ENCODE measurements at places on chromosomes 1 and 21.
A peak's percentile ranks its signal among the peaks of the same experiment; 100 is the strongest.

GRCh38 chr1:61152469-61153105, 70.2 kb downstream of the NFIA start:
- no peak for DNase-seq

GRCh38 chr1:151638812-151639211, 27.0 kb downstream of the SNX27 start:
- no peak for DNase-seq

DNA sequence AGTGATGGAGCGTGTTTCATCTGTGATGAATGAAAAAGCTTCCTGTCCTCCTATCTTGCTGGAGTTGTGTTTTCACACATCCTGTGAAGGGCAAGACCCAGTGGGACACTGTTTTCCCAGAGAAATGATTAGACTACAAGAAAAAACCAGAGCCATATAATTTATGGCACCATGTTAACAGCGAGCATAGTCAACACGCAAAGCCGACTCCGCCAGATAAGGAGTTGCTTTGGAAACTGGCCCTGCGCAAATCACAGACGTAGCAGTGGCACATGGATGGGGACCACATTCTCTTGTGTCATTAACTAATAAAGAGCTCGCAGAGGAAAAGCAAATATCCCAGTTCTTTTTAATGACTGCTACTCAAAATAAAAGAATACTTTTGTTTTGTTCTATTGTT, 471.2 kb upstream of the RUNX1 start:
- no peak for DNase-seq

GRCh38 chr1:15954316-15954715, 21.6 kb downstream of the ZBTB17 start:
- DNase-seq = no peak

- DNase-seq = no peak
These were observed 120.4 kb downstream of the SIPA1L2 start for GRCh38 chr1:232509570-232509969.

GRCh38 chr1:205287767-205288559, 33.6 kb downstream of the NUAK2 start:
- DNase-seq = peak; percentile 81

GRCh38 chr1:35202048-35202719, 9.2 kb upstream of the SFPQ start:
- DNase-seq = peak; percentile 67

DNA sequence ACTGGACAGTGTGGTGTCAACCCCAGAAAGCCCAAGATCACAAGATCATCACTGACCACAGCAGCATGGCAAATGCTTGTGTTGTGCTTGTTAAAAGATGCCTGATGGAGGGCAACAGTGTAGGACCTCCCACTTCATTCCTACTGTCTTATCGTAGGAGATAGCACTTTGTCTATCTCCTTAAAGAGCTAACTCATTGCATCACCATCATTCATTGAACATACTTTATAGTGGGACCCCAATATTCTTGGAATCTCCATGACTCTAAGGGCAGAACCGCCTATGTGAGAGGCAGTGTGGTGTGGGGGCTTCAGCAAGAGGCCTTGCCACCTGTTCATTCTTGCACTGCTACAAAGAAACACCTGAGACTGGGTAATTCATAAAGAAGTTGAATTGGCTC, 5.0 kb upstream of the SH2D1B start:
- no peak for DNase-seq

GRCh38 chr1:119266858-119267257, 101.7 kb upstream of the HAO2 start:
- DNase-seq = no peak

GRCh38 chr1:15509586-15509985, 14.4 kb downstream of the CASP9 start:
- DNase-seq = no peak

GRCh38 chr1:187725216-187725615, 896.5 kb downstream of the PLA2G4A start:
- DNase-seq = no peak

- DNase-seq = no peak
These were observed 57.9 kb downstream of the SLAMF6 start for GRCh38 chr1:160465123-160465522.

DNA sequence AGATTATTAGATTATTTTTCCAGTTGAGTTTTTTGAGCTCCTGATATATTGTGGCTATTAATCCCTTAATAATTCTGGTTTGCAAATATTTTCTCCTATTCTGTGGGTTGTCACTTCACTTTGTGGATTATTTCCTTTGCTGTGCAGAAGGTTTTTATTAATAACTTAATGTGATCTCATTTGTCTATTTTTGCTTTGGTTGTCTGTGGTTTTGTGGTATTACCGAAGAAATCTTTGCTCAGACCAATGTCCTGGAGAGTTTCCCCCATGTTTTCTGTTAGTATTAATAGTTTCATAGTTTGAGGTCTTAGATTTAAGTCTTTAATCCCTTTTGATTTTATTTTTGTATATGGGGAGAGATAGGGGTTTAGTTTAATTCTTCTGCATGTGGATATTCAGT, 7.1 kb upstream of the TBX19 start:
- no peak for DNase-seq

- no peak for DNase-seq
These were observed 113.4 kb upstream of the HOOK1 start for GRCh38 chr1:59701376-59701775.

- DNase-seq = no peak
These were observed 7.2 kb downstream of the LMOD1 start for GRCh38 chr1:201939148-201939547.

DNA sequence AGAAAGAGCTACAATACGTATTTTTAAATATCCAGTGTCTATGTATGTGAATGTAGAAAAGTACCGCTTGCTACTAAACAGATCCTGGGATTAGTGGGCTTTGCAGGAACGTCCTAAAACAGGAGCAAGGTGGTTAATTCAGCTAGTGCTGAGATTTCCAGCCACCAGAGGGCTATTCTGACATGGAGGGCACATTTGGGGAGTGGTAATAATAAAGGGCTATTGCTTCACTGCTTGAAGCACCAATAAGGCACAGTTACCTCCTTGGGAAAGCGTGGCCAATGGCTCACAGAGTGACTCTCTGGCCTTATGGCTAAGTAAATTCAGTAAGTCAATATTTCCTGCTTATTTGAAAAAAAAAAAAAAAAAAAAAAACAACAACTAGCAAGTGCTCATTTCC, 152.4 kb downstream of the GABPA start:
- DNase-seq = no peak

DNA sequence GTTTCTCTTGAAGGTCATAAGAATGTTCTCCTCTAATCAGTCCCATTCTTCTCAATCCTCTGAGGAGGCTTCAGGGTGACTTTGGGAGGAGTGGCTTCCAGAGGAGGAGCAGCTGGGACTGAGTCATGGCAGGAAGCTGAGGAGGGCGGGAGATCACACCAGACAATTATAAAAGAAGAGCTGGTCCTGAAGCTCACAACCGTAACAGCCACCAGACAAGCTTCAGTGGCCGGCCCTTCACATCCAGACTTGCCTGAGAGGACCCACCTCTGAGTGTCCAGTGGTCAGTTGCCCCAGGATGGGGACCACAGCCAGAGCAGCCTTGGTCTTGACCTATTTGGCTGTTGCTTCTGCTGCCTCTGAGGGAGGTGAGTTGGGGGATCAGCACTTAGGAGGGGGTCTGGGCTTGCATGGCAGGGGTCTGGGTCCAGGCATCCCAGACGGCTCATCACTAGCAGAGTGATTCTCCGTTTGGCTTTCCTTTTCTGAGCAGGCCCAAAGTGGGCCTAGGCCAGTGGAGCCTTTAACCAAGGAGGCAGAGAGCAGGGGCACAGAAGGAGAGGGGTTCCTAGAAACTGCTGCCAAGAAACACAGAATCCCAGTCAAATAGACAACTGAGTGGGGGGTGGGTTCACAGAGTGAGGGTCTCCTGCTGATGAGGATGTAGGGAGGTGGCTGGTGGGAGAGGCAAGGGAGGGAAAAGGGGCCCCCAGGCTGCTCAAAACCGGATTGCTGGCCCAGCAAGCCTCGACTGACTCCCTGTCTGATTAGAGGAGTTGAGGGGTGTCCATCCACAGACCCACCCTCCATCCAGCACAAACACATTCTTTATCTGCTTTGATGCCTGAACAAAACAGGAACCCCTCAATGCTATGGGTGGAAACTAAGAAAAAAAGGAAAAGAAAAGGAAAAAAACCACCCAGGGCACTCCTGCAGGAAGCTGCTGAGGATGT, at the start of gene ECM1:
Gene ECM1, plus strand, starts transcription at position 198 of the 953 bp plus-strand sequence. Its CDS starts 101 bp downstream, at position 299.
- DNase-seq = no peak

- DNase-seq = no peak
These were observed 8.2 kb upstream of the AZIN2 start for GRCh38 chr1:33072707-33073106.

GRCh38 chr1:167997037-167997575, 60.2 kb upstream of the MPC2 start:
- no peak for DNase-seq

- no peak for DNase-seq
These were observed 1.4 kb upstream of the UBXN10 start for GRCh38 chr1:20184481-20184900.

DNA sequence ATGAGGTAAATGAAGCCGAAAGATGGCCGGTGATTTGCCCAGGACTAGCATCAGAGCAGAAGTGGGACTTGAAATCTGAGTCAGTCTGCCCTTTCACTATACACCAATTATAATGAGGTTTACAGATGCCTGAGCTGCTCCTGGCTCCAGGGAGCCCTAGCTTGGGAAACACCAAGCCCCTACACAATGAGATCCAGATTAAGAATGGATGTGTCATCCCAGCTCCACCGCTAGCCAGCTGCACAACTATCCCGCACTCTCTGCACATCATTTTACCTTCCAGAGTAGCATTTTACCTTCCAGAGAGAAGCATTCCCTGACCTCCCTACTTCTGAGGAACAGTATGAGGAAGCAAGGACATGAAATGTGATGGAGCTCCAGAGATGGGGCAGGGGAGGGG, 27.0 kb downstream of the SERTAD4 start:
- no peak for DNase-seq

GRCh38 chr1:160997323-160998038, 23.5 kb downstream of the F11R start:
- DNase-seq = peak; percentile 66

DNA sequence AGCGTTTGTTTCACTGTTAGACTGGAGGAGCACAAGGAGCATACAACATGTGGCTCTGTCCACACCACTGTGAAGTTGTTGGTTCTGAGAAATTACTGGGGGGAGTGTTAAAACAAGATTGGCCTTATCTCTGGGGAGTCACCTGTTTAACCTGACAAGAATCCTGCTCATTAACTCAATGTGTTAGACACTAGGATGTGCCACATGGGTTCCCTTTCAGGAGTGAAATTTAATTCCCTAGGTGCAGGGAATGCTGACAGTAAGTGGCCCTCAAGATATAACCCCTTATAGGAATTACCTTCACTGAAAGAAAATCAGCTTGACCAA, 45.8 kb upstream of the WNT2B start:
- no peak for DNase-seq

DNA sequence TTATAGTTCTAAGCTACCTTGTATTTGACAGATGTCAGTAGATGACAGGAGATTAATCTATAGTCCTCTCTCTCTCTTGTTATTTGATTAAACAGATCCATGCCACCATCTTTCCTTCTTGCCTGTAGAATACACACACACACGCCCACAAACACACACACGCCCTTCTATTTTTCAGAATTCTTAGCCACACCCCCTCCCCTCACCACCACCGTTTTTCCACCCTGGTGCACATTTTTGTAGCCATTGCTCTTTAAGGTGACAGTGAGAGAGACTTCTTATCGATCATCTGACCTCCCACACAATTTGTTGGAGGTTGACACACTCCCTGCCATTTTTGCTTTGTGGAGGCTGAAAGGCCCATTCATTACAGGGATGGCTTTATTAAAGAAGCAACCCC, 123.2 kb downstream of the NTNG1 start:
- no peak for DNase-seq

DNA sequence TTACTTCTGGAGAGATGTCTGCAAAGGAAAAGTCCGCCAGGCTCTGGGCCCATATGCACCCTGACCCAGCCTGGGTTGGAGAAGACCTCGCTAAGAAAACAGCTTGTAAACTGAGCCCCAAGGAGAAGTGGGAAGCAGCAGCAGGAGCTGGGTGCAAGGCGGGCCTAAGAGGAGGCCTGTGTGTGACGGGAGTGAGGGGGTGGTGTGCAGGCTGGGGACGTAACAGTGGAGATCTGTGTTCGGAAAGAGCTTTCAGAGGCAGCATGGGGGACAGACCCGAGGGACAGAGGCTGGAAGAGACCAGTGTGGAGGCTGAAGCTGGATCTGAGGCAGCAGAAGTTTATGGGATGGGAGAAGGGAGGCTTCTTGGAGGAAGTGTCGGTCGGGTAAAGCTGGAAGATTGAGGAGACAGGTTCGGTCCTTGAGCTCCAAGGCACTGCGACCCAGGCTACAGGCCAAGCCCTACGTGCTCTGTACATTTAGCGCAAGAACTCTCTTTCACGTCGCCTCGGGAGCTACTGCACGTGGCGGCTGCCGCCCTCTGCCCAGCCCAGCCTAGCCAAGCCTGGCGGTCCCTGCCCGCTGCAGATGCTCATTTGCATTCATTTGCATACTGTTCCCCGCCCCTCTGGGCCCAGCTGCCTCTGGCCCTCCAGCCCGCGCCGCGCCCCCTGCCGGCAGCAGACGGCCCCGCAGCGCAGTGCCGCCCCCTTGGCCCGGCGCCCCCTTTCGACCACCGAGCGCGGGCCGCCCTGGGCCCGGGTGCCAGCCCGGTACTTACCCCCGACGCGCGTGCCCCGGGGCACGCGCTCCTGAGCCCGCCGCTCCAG, 6.3 kb downstream of the HPCA start:
- DNase-seq = peak; percentile 88

DNA sequence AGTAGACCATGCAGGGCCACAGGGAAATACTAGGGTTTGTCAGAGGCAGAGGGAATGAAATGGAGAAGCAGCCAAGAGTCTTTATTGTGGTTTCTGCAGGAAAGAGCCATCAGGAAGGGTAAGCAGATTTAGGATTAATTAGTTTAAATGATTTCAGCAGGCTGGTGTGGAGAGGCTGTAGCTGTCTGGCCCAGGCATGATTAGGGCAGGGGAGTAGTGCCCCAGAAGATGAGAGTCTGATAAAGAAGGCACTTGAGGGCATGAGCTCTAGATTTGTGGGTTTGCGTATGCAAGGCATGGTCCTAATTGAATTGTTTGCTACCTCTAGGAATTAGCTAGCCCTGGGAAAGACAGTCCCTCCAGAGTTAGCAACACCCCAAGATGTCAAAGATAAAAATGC, 484.6 kb upstream of the PLXNA2 start:
- no peak for DNase-seq

- no peak for DNase-seq
These were observed 143.2 kb upstream of the C1orf105 start for GRCh38 chr1:172277275-172277674.

- DNase-seq = no peak
These were observed 60.8 kb upstream of the RALGPS2 start for GRCh38 chr1:178664278-178664677.

DNA sequence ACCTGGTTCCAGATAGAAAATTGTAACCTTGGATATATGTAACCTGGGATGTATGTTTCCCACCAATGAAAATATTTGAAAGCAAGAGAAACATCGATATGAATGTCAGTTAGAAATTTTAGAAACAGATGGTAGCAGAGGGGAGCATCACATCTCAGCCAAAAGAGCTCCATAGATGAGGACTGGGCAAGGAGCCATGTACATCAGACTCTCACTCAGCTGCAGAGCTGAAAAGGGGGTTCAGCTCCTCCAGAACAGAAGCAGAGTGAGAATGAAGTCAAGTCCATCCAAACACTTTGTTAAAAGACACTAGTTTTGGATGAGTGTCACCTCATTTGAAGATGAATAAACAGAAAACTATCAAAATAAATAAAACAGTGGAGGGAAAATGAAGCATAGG, 202.4 kb downstream of the HMCN1 start:
- no peak for DNase-seq

Measured in activated CD8-positive, alpha-beta memory T cell treated with anti-CD3 and anti-CD28 coated beads, Interleukin-2, amount 50 U/mL, for 48 hours (primary cell).